ENCODE measurements at places on chromosomes 2 and 18. TPM values are rescaled to one million over a fixed set of nuclear protein-coding genes. Genes with fewer than 3 reads are reported as not detected.

DNA sequence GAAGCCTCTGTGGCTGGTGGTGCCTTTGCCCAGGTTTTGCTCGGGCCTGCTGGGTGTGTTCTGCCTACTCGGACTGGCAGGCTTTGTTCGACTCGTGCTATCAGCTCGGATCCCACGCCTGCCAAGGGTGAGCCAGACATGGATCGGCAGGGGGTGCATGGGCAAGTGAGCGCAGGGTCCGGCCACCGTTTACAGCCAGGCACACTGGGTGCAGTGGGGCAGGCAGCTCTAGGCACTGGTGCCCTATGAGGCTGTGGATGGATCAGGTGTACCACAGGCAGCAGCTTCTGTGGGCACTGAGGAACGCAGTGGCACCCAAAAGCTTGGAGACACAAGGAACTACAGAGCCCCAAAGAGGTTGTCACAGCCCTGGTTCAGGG lies 25.6 kb downstream of the MARCHF7 start:
- no peak overlapping the region for H3K4me3 ChIP-seq
- H3K36me3 ChIP-seq: peaks cover 79% of the 10 kb centered on the region
- DNase-seq: no peak
- peaks cover 13% of the 10 kb centered on the region for H3K4me1 ChIP-seq

DNA sequence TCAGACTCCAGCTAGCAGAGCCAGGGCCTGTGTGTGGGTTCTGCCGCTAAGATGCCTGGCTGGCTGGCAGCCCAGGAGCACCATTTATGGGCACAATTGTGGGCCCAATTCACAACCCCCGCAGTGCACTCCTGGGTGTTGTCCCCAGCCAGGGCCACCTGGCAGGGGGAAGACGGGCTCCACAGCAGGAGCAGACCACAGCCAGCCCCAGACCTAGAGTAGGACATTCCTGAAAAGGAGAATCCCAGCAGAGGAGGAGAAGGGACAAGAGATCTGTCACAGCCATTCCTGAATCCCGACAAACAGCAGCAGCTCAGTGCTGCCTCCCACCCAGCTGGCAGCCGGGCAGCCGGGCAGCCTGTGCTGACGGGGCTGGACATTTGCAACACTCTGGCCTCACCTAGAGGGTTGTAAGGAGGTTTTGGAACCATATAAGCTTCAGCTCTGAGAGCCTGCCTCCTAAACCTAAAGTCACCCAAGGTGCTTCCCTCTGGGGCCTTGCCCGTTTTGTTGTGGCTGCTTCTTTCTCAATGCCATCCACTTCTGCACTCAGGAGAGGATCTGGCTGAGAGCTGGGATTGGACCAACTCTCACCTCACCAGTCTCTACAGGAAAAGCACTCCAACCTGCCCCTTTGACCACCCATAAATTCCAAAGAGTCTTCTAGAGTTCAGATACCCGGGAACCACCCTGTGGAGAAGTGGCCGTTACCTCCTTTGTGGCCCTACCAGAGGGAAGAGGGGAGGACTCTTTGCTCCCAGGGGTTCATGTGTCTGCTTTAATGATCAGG lies 4.1 kb upstream of the TMEM177 start:
- H3K27ac ChIP-seq: no peak overlapping the region
- H3K36me3 ChIP-seq: no peaks in the 10 kb centered on the region
- no peaks in the 10 kb centered on the region for H3K27me3 ChIP-seq
- H3K4me3 ChIP-seq: no peak overlapping the region

Gene CYTIP
- total RNA-seq: not detected

Gene UGT1A5
- total RNA-seq: not detected

Gene MYCN
- total RNA-seq: 3.7 TPM

Measured in SJSA1 (cell line).